CD4-positive, alpha-beta T cell treated with Interleukin-15 for 4 hours (primary cell): ENCODE measurements at places on chromosomes 3 and 15.

GRCh38 chr15:42012241-42012640 is 8.6 kb downstream of the PLA2G4E start:
- no peak for DNase-seq

- DNase-seq = no peak
Measured at GRCh38 chr3:169116056-169116693, 547.3 kb downstream of the MECOM start.

- DNase-seq = no peak
Measured at GRCh38 chr15:89068325-89068784, 19.9 kb upstream of the ABHD2 start.

DNA sequence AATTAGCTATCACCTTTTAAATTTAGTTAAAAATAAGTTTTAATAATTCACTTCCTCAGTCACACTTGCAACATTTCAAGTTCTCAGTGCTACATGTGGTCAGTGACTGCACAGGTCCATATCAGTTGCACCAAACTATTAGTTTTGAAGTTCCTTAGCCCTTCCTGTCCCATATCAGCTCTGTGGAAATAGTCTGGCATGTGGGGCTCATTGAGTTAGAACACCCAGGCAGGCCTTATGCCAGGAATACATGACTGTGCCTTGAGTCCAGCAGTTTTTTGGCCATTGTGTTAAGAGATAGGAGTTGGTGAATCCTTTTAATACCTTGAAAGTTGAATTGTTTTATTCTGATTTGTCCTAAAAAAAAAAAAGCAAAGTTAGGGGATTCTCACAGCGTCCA is 153.7 kb upstream of the BFSP2 start:
- DNase-seq = no peak

DNA sequence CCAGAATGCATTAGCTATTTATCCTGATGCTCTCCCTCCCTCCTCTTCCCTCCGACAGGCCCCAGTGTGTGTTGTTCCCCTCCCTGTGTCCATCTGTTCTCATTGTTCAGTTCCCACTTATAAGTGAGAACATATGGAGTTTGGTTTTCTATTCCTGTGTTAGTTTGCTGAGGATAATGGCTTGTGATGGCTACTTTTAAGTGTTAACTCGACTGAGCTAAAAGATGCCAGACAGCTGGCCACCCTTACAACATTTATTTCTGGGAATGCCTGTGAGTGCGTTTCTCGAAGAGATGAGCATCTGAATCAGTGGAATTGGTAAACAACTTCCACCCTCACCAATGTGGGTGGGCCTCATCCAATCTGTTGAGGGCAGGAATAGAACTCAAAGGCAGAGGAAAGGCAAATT is 24.7 kb upstream of the TM2D3 start:
- DNase-seq = no peak

GRCh38 chr3:191430103-191430502 is 30.9 kb upstream of the PYDC2 start:
- DNase-seq = no peak

DNA sequence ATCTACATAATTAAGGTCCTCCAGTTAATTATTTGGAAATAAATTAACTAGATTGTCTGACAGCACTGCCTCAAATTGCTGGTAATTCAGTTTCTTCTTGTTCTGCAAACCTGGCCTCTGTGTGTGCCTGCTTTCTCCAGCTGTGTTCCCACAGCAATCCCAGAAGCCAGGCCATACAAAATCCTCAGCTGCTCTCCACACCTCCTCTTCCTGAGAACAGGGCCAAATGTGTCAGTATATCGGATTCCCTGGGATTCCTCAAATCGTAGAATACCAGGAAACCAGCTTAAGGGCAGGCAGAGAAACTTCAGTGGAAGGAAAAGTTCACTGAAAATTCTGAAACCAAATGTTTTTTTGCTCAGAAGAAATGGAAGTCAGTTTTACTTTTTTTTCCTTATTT is 261.4 kb downstream of the ZMAT3 start:
- DNase-seq = no peak

DNA sequence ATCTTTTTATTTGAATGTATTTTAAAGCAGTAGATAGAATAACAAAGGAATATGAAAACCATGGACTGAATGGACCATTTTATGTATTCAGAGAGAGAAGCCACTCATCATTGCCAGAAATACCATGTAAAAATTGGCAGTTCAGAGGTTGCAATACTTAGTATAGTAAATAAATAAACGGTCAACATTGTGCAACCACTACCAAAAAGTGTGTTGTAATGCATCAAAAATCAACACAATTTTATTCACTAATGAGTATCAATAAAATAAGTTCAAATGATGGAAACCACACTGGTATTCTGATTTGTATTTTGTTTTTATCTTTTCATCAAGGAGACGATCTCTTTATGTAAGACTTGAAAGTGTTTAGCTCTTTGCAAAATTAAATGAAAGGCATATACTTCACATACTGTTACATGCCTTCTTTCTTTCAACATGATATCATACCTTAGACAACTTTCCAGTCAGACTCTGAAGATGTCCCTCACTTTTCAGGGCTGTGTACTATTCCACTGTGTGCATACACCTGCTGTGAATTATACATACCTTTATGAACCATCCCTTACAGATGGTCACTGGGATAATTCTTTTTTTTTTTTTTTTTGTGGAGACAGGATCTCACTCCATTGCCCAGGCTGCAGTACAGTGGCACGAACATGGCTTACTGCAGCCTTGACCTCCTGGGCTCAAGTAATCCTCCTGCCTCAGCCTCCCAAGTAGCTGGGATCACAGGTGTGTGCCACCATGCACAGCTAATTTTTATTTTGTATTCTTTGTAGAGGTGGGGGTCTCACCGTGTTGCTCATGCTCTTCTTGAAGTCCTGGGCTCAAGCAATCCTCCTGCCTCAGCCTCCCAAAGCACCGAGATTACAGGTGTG is 40.3 kb downstream of the CCK start:
- no peak for DNase-seq

- no peak for DNase-seq
Measured at GRCh38 chr3:38878646-38879045, 62.6 kb upstream of the SCN10A start.

DNA sequence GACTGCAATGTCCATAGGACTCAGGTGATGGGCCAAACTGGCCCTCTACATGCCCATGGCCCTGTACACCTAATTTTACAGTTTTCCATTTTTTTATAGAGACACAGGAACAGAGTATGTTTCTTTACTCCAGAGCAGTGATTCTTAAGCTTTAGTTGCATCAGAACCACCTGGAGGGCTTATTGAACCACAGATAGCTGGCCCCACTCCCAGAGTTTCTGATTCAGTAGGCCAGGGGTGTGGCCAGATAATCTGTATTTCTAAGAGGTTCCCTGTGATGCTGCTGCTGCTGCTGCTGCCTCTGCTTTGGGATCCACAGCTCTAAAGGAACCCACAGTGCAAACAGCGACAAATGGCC is 5.1 kb downstream of the RBP1 start:
- no peak for DNase-seq

GRCh38 chr3:38497031-38497430 is 891 bp downstream of the EXOG start:
- no peak for DNase-seq

DNA sequence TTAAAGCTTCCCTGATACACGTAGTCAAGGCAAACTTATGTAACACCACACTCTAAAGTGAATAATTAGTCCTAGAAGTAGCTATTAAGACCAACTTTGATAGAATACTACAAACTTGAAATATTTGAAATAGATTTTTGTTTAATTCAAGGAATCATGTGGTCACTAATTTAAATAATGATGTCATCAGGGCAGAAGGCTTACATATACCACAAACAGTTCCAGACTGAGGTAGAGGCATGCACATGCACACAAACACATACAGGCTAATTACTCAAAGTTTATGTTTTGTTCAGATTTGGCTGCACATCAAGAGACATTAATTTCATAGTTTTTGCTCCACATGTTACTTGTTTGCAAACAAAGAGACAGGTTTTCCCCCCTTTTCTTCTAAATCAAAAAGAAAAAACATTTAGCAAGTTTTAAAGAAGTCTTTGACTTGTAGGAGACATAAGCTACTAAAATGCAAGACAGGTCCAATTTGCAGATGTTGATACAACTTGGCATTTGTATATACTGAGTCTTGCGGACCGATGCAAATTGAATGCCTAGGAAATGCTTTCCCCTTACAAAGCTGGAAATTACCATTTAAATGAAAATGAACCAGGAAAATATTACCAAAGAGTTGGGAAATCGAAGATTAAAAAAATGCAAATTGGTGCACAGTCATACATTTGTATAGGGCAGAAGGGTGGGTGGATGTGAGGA is 594.8 kb downstream of the MAGI1 start:
- no peak for DNase-seq

DNA sequence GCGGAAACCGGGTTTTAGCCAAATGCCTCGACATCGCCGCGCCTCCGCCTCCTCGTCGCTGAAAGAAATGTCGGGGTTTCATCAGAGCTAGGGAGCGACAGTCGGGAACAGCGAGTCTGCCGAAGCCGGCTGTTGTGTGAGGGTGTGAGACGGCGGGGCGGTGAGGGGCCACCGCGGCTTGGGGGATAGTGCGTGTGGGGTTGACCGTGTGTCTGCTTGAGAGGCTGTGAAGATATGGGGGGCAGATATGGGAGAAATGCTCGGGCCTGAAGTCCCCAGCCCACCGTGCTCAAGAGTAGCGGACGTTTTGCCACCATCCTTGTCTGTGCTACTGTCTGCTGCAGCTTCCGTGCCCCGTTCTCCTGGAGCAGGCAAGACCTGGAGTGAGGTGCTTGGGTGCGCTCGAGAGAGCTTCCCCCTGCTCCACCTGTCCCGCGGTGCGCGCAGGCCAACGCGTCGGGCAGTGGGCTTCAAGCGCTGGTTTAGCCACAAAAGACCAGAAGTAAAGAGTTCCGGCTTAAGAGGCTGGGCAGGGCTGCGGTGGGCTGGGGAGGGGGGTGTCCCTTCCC is 716 bp upstream of the ISLR2 start:
- DNase-seq = no peak
